NCI-H1694 (cell line): ENCODE measurements at places on chromosomes 6 and 20.

DNA sequence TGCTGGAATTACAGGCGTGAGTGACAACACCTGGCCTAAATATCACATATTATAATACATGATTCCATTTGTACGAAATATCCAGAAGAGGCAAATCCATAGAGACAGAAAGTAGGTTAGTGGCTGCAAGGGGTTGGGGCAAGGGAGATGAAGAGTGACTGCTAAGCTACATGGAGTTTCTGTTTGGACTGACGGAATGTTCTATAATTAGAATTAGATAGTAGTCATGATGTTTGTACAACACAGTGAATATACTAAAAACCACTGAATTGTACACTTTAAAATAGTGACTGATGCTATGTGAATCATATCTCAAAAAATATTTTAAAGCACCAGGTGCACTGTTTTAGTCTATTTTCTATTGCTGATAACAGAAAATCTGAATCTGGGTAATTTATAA lies 3.7 kb upstream of the HEBP2 start:
- DNase-seq: no peak

DNA sequence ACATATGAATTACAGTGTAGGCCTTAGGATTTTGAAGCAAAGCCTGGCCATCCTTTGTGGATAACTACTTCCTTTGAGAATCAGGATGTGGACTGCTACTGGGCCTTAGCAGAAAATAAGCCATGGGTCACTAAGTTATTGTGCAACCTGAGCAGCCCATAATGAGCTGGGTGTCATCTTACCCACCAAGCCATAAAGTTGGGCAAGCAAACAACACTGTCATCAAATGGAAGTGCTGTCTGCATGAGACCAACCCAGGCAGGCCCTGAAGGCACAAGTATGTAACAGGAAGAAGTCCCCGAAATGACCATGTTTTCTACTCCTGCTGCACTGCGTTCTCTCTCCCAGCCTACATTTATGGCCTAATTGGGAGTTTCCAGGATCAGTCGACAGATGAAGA lies 205.6 kb upstream of the GGTLC1 start:
- no peak for DNase-seq

GRCh38 chr20:9507544-9508239 lies 6.7 kb upstream of the LAMP5 start:
- no peak for DNase-seq

- no peak for DNase-seq
Observed at GRCh38 chr6:31610968-31611367, 4.1 kb upstream of the AIF1 start.

DNA sequence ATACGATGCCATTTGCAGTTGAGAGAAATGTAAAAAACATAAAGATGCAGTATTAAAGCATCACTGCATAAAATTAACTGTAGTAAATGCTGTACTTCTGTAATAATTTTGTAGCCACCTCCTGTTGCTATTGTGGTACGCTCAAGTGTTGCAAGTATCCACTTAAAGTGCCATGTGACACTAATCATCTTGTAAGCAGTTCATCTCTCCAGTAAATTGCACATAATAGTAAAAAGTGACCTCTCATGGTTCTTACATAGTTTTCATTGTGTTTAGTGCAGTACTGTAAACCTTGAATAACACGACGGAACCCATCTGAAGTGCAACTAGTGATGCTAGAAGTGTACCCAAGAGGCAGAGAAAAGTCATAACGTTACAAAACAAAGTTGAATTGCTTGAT lies 190.1 kb upstream of the VGLL2 start:
- DNase-seq: no peak

GRCh38 chr6:166907373-166907841 lies 48.9 kb downstream of the RNASET2 start:
- no peak for DNase-seq
